ENCODE measurements at places on chromosomes 6 and 20.

DNA sequence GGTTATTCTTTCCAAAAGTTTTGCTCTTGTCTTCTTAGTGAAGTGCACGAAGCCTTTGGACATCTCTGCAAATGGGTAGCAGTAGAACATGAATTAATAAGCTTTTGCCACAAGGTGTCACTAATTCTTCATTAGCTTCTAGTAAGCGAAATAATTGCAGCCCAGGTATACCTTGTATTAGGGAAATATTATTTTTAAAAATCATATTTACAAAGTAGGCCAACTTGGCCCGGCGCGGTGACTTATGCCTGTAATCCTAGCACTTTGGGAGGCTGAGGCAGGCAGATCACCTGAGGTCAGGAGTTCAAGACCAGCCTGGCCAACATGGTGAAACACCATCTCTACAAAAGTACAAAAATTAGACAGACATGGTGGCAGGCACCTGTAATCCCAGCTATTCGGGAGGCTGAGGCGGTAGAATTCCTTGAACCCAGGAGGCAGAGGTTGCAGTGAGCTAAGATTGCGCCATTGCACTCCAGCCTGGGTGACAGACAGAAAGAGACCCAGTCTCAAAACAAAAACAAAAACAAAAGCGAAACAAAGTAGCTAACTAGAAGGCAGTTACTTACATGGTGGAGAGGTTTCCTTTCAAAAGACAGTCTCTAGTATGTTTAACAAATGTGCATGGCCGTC is 8.8 kb upstream of the RSPH3 start:
- DNase-seq: peak; percentile 25

GRCh38 chr20:6558341-6558740 is 209.1 kb upstream of the BMP2 start:
- DNase-seq: no peak

- DNase-seq: no peak
Measured at GRCh38 chr20:58308290-58308679, 1.2 kb upstream of the RAB22A start.

DNA sequence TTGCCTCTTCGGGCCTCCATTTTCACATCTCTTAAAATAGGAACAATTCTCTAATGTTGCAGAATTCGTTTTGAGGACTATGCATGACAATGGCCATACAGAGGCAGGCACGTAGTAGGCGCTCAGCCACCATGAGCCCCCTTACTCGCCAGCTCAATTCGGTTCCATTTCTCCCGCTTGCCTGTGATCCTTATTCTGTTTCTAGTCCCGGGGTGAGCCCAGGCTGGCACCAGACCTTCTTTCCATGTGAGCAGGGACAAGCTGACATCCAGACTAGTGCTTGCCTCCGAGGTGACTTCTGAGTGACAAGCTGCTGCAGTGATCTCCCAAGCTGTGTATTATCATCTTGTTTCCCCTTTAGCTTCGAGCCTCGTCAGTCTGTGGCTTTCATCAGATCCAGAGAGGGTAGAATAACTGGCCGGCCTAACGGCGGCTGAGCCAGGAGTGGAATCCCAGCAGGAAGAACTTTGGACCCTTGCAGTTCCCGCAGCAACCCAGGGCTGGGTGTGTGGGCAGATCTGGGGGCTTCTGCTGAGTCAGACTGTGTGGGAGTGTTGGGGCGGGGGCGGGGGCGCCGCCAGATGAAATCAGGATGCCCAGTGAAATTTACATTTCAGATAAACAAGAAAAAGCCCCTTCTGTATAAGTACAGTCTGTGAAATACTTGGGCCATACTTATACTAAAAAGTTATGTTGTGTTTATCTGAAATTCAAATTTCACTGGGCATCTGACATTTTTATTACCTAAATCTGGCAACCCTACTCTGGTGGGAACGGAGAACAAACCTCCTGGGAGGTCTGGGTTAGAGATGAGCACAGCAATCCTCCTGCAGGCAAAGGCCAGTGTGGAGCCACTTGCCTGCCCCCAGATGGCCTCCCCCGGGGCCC is 10.9 kb downstream of the BANF2 start:
- no peak for DNase-seq

DNA sequence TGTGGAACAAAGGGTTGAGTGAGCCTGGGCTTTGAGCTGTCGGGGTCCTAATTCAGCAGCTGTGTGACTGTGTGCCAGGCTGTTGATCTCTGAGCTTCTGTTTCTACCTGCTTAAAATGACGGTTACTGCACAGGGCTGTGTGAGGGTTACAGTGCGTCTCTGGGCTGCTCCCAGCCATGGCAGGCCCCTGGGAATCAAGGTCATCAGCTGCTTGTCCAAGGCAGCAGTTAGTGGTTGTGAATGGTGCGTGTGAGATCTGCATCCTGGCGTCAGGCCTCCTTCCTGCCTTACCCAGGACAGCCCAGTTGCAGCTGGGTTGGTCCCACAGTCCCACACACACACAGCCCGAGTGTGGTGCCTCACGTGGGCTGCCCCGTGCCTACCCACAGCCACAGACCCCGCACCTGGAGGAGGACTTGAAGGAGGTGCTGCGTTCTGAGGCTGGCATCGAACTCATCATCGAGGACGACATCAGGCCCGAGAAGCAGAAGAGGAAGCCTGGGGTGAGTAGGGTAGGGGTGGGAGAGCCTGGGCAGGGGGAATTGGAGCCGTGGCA is 15.6 kb downstream of the GTSF1L start:
- no peak for DNase-seq

- DNase-seq: no peak
Measured at GRCh38 chr20:32485770-32486478, 99.2 kb downstream of the NOL4L start.

GRCh38 chr6:87444362-87444761 is 28.4 kb upstream of the SLC35A1 start:
- DNase-seq: no peak

- no peak for DNase-seq
Measured at GRCh38 chr6:21438986-21439352, 154.6 kb upstream of the SOX4 start.

- DNase-seq: peak; percentile 33
Measured at GRCh38 chr6:490251-491037, 98.9 kb downstream of the IRF4 start.

GRCh38 chr6:82283771-82284410 is 36.3 kb upstream of the IBTK start:
- no peak for DNase-seq

- DNase-seq: no peak
Measured at GRCh38 chr20:39112178-39112743, 150.1 kb downstream of the DHX35 start.

DNA sequence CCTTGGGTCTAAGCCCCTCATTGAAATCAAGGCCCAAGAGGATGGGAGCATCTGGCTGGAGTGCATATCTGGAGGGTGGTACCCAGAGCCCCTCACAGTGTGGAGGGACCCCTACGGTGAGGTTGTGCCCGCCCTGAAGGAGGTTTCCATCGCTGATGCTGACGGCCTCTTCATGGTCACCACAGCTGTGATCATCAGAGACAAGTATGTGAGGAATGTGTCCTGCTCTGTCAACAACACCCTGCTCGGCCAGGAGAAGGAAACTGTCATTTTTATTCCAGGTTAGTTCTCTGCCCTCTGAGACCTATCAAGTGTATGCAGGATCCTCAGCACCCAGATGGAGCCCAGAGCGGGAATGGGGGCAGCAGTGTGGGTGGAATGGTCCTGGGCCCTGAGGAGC is 5.1 kb downstream of the BTN2A2 start:
- DNase-seq: no peak

DNA sequence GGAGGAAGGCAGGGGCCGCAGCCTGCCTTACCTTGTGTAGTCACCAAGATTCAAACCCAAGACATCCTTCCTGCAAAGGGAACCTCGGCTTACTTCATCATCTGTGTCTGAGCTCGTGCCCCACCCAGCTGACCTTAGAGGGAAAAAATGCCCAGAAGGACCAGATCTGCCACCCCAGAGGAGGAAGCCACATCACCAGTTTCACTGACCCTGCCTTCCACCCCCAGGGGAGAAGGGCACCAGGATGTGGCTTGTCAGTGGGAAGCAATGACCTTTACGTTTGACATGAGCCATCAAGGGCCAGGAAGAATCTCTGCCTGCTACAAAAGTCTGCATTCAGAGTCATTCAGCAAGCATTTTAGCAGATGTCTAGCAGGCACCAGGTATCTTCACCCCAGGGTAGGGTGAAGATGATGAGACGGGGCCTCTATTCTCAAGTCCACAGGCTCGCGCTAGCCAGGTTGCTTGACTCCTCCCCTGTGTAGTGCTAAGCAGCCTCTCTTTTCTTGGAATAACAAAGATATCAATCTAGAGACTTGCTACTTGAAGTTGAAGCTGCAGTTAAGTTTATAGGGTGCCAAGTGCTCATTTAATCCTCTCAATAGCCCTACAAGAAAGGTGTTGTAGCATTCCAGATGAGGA is 28.1 kb downstream of the HM13 start:
- no peak for DNase-seq

DNA sequence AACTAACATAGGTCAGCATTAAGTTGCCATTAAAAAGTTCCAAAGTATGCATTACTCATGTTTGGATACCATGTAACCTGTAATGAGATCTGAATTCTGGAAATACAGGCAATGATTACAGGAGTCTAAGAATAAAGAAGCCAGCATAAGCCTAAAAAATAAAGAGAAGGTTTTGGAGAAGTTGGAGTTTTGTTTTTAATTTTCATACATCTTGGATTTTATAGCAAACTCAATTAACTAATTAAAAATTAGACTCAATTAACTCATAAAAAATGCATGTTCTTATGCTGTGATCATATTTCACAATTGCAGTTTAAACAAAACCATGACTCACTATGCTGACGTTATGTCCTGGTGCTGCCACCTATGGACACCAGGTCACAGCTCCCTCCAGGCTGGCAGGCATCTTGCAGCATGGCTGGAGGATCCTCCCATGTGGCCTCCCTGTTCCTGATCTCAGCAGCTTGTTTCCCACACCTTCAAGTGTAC is 648.8 kb upstream of the AGPAT4 start:
- DNase-seq: no peak

- DNase-seq: no peak
Measured at GRCh38 chr6:150499882-150500312, 99.8 kb upstream of the PLEKHG1 start.

GRCh38 chr6:149806127-149806526 is 56.6 kb downstream of the PCMT1 start:
- no peak for DNase-seq

DNA sequence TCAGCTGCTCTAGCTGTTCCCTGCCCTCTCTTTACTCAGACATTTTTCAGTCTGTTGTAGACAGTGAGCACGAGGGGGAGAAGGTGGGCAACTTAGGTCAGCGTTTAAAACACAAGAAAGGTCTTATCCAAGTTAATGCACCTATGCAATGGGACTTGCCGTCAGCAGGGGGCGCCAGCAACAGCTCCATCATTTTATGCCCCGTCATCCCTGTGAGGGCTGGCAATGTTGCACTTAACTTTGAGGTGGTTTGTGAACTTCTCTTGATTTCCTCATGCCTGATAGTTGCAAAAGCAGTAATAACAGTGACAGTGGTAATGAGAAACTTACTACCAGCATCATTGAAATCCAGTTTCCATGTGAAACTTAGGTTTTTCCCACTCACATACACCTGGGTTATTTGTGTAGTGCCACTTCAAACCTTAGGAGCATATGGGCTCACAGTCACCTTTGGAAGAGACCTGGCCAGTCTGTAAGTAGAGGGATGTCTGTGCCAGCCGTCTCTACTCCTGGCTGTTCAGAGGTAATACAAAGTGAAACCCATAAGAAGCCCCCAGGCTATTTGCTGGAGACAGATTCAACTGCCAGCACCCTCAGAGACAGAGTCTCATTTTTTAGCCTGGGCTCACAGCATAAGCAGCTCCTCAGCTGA is 44.9 kb upstream of the ID1 start:
- DNase-seq: peak; percentile 63

DNA sequence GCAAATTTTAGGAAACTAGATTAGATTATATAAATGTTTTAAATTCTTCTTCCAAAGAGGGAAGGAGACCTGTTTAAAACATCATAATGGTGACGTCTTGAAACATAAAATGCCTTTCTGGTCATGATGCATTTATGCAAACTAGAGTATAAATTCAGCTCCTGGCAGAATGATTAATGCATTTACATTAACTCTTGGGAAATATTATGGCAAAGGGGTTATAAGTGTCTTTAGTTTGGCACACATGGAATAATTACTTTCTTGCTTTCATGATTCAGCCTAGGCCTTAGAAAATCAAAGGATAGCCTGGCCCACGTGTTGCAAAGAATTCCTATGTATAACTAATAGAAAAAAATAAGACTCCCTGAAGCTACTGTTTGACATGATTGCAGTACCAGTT is 639.2 kb downstream of the RFPL4B start:
- no peak for DNase-seq

GRCh38 chr6:120960761-120961160 is 373.5 kb downstream of the TBC1D32 start:
- DNase-seq: no peak

GRCh38 chr6:74969591-74970267 is 236.1 kb downstream of the COL12A1 start:
- no peak for DNase-seq

- DNase-seq: peak; percentile 92
Measured at GRCh38 chr6:149565527-149566409, at the start of gene GINM1. Gene GINM1, plus strand, starts transcription at chr6:149566375. Its CDS starts 40 bp downstream, at chr6:149566415.

DNA sequence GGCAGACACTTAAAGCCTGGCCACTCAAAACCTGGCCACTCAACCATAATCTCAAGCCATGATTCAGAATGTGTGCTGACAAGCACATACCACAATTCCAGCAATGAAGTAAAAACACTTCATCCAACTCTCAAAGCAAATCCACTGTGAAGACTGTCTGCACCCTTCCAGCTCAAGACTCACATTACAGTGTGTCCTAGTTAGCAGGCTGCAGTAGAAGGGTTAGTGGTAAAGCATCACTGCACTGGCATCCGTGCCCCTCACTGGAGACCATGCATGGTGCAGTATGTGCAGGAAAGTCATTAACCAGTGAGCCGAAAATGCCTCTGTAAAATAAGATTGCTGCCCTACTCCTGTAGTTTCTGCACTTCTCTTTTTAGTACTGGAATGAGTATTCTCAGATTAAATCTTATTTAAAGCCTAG is 43.4 kb downstream of the SLC23A2 start:
- no peak for DNase-seq

- DNase-seq: no peak
Measured at GRCh38 chr20:43283126-43283525, 93.4 kb upstream of the PTPRT start.

- DNase-seq: no peak
Measured at GRCh38 chr20:57760698-57761412, 51.0 kb upstream of the PMEPA1 start.

DNA sequence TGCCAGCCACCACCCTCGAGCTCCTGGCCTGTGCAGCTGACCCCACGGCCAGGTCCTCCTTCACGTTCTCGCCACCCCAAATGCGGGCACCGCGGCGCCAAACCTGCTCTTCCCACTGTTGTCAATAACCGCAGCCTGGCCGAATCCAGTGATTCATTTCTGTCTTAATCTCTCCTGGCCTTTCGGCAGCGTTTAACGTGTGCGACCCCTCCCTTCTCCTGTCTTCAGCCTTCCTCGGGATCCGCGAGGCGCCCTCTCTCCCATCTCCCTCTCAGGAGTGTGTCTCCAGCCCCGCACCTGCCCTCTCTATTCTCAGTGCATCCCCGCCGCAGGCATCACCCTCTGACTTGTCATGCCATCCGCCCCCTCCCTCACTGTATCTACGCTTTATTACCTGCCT is 91.4 kb downstream of the THBS2 start:
- DNase-seq: no peak

GRCh38 chr6:94278146-94278545 is 858.8 kb upstream of the EPHA7 start:
- no peak for DNase-seq

- no peak for DNase-seq
Measured at GRCh38 chr6:19470333-19470732, 366.8 kb upstream of the ID4 start.
